ENCODE measurements at places on chromosomes 1 and 21. TPM values are rescaled to one million over a fixed set of nuclear protein-coding genes. Genes with fewer than 3 reads are reported as not detected.

SMPDL3B gene
- polyA plus RNA-seq = 6.4 TPM

EEIG2 gene
- 4.7 TPM for polyA plus RNA-seq

NBPF20 gene
- 0.63 TPM for polyA plus RNA-seq

DPYD gene
- polyA plus RNA-seq = 17.7 TPM

NEXN gene
- polyA plus RNA-seq = 7.6 TPM

OLFML3 gene
- polyA plus RNA-seq = 9.7 TPM

DNA sequence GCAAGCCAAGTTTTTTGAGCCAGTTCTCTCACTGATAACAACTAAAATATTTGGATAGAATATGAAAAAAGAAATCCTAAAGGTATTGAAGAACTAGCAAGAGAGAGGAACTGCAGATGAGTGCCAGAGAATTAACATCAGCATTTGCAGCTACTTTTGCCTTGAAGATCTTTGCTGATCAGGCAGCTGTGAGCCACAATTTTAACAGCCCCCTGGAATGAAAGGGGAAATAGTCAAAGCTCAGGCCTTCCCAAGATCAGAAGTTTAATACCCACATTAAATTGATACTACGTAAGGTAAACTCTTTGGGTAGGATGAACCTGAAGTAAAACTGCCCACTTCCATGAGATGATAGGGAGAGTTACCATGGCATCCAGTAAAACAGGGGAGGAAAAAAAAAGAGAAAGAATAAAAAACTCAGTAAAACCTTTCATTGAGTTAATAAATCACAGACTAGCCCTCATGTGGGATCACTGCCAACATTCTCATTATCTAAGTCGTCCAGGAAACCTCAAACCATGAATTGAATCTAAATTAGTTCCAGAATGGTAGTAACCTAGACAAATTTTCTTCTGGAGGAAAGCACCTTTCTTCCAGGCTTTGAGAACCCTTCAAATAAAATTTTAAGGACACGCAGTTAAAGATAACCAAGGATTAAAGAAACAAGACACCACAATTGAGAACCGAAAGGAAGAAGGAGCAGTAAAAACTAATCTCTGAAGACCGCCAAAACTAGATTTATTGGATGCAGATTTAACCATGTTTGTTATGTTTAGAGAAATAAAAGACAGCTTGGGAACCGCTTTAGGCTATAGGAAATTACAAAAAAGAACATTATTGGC is 28.3 kb downstream of the SCP2 start:
- peak; percentile 59 for DNase-seq
- no peak overlapping the region for H3K4me3 ChIP-seq
- H3K36me3 ChIP-seq = no peaks in the 10 kb centered on the region
- no peak overlapping the region for H3K27ac ChIP-seq

DNA sequence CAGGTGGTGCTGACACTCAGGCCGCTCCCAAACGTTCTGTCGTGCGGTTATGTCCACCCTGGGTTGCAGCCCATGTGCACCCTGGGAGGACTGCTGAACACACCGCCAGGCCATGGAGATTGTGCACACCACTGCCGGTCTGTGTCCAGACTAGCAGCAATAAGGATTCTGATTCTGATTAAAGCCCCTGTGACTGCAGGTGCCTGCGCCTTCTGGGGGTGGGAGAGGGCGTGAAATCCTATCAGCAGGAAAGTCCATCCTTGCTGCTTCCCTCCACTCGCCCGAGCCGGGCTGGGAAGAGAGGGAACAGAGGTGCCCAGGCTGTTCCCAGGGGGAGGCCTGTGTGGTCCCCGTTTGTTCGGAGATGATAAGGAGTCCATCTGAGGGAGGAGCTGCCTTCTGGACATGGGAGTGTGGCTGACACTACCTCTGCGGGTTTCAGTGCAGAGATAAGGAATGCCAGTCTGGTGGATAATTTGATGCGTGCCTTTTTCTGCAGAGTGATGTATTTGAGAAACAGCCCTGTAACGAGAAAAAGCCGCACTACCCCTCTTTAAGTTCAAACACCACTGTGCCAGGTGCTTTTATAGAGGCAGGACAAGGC is 41.2 kb downstream of the BACE2 start:
- H3K27me3 ChIP-seq = no peaks in the 10 kb centered on the region
- no peak for DNase-seq
- no peak overlapping the region for H3K4me3 ChIP-seq
- peaks cover 8% of the 10 kb centered on the region for H3K4me1 ChIP-seq

- H3K36me3 ChIP-seq = no peaks in the 10 kb centered on the region
- H3K27ac ChIP-seq = no peak overlapping the region
- H3K4me3 ChIP-seq = no peak overlapping the region
- peaks cover 2% of the 10 kb centered on the region for H3K4me1 ChIP-seq
- no peaks in the 10 kb centered on the region for H3K27me3 ChIP-seq
Observed at GRCh38 chr1:24911651-24912155, 18.4 kb downstream of the RUNX3 start.

DNA sequence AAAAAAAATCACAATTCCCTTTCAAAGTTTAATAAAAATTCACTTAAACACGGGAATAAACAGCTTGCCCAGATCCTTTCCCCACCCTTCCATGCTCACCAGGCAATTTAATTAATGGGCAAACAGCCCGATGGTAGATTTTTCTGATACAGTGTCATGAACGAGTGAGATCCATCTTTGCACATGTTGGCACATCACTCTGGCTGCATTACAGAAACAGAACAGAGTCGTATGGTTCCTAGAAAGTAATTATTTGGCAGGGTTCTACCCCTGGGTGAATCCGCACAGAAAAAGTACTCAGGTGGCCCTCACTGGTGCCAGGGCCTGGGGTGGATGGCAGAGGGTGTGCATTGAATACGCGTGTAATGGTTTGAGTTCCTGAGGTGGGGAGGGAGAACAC is 24.6 kb upstream of the OVAAL start:
- no peak overlapping the region for H3K27ac ChIP-seq
- DNase-seq = no peak
- H3K4me3 ChIP-seq = no peak overlapping the region
- peaks cover 3% of the 10 kb centered on the region for H3K4me1 ChIP-seq
- no peaks in the 10 kb centered on the region for H3K27me3 ChIP-seq

DNA sequence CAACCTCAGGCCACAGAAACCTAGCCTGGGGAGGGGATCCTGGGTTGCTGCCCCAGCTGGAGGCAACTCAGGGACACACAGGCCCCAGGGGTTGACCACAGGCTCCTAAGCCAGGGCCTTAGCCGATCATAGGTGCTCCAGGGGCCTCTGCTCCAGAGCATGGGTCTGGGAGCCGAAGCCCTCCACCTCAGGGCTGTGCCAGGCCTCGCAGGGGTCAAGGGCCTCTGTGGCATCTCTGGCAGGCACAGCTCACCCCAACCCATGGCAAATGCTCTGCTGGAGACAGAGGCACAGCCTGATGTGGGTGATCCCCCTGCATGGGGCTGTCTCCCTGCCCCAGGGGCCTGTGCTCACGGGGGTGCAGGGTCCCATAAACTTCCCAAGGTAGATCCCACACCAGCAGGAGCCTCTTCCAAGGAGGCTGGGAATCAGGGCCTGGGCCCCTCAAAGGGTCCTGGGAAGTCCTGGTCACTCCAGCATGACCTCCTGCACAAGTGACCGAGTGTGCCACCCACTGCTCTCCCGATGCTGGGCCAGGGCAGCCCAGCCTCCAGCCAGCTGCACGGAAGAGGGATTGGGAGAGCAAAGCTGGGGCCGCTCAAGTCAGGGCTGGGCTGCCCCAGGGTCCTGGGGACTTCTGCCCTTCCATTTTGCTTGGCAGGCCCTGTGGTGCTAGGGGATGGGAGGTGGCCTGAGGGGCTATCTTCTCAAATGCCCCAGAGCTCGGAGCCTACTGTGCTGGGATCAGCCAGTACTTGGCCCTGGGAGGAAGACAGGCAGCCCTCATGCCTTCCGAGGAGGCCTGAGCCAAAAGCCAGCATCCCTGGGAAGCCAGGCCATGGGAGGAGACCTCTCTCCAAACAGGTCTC is 22.2 kb upstream of the PRSS38 start:
- H3K4me1 ChIP-seq = peaks cover 11% of the 10 kb centered on the region
- no peaks in the 10 kb centered on the region for H3K36me3 ChIP-seq
- H3K27me3 ChIP-seq = no peaks in the 10 kb centered on the region
- no peak overlapping the region for H3K27ac ChIP-seq
- H3K4me3 ChIP-seq = no peak overlapping the region
- no peak for DNase-seq

- no peak overlapping the region for H3K4me3 ChIP-seq
- peaks cover 4% of the 10 kb centered on the region for H3K4me1 ChIP-seq
- no peak for DNase-seq
- no peaks in the 10 kb centered on the region for H3K36me3 ChIP-seq
- H3K27me3 ChIP-seq = peaks cover 4% of the 10 kb centered on the region
- H3K27ac ChIP-seq = no peak overlapping the region
Observed at GRCh38 chr1:158200527-158200926, 19.8 kb downstream of the CD1D start.

GRCh38 chr1:170735366-170736263 is 71.7 kb downstream of the PRRX1 start:
- no peak for DNase-seq
- no peaks in the 10 kb centered on the region for H3K4me1 ChIP-seq
- no peaks in the 10 kb centered on the region for H3K27me3 ChIP-seq
- no peak overlapping the region for H3K4me3 ChIP-seq
- no peak overlapping the region for H3K27ac ChIP-seq

- no peak overlapping the region for H3K27ac ChIP-seq
- H3K4me3 ChIP-seq = no peak overlapping the region
- no peaks in the 10 kb centered on the region for H3K36me3 ChIP-seq
- no peaks in the 10 kb centered on the region for H3K27me3 ChIP-seq
- H3K4me1 ChIP-seq = peaks cover 4% of the 10 kb centered on the region
- no peak for DNase-seq
Observed at GRCh38 chr1:165576536-165576935, 32.7 kb downstream of the LRRC52 start.

DNA sequence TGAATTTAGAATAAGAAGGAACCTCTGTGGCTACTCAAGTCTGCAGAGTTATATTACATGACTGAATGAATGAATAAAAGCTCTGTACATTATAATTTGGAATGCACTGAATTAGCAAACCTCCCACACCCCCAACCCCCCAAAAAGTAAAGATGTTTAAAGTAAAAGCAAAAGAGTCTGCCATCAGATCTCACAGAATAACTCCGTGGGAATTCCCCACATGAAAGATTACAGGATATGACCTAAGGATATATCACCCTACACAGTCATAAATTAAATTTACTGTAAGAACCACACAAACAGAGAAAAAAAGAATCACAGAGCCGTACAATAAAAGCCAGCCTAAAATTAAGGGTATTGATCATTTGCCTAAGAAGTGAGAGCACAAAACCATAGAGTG is 587.3 kb downstream of the PTPRC start:
- no peaks in the 10 kb centered on the region for H3K4me1 ChIP-seq
- no peaks in the 10 kb centered on the region for H3K36me3 ChIP-seq
- no peaks in the 10 kb centered on the region for H3K27me3 ChIP-seq
- H3K4me3 ChIP-seq = no peak overlapping the region

- H3K4me3 ChIP-seq = no peak overlapping the region
- no peak overlapping the region for H3K27ac ChIP-seq
- H3K4me1 ChIP-seq = peaks cover 59% of the 10 kb centered on the region
Observed at GRCh38 chr1:228799924-228800323, 64.6 kb downstream of the RHOU start.

DNA sequence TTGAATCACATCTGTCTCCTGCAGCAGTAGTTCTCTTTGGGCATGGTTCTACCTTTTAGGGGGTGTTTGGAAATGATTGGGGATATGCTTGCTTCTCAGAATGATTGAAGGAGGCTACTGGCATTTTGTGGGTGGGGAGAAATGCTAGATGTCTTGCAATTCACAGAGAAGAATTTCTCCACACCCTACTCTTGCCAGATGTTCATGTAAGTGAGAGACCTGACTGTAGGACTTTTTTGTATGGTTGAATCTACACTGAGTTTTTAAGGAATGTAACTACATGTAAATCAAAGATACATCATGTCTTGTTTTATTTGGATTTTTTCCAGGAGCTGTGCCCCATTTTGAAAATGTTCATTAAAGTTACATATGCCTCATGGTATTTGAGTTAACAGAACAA is 311.9 kb downstream of the PRDM2 start:
- no peaks in the 10 kb centered on the region for H3K27me3 ChIP-seq
- H3K27ac ChIP-seq = no peak overlapping the region
- no peak overlapping the region for H3K4me3 ChIP-seq

DNA sequence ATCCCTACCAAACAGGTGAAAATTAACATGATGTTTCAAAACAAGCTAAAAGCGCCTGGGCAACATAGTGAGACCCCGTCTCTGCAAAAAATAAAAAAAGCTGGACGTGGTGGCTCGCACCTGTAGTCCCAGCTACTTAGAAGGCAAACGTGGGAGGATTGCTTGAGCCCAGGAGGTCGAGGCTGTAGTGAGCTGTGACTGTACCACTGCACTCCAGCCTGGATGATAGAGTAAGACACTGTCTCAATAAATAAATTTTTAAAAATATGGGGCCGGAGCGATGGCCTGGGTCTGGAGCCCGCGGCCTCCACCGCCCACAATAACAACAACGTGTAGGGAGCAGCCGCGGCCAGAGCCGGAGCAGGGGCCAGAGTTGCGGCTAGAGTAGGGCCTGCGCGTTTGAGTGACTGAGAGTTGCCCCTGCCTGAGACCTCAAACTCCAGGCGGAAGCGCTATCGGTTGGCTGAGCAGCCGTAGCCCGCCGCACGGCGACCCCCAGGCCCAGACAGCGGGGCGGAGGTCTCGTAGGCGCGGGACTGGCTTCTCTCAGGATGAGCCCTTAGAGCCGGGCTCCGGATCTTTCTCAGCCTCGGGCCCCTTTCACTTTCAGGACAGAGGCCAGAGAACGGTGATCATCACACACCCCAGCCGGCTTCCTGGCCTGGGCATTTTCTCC is 41.4 kb downstream of the ZMYM1 start:
- DNase-seq = peak; percentile 23
- no peaks in the 10 kb centered on the region for H3K4me1 ChIP-seq
- no peaks in the 10 kb centered on the region for H3K36me3 ChIP-seq
- peak overlapping the region; percentile 3 for H3K4me3 ChIP-seq
- H3K27ac ChIP-seq = no peak overlapping the region

DNA sequence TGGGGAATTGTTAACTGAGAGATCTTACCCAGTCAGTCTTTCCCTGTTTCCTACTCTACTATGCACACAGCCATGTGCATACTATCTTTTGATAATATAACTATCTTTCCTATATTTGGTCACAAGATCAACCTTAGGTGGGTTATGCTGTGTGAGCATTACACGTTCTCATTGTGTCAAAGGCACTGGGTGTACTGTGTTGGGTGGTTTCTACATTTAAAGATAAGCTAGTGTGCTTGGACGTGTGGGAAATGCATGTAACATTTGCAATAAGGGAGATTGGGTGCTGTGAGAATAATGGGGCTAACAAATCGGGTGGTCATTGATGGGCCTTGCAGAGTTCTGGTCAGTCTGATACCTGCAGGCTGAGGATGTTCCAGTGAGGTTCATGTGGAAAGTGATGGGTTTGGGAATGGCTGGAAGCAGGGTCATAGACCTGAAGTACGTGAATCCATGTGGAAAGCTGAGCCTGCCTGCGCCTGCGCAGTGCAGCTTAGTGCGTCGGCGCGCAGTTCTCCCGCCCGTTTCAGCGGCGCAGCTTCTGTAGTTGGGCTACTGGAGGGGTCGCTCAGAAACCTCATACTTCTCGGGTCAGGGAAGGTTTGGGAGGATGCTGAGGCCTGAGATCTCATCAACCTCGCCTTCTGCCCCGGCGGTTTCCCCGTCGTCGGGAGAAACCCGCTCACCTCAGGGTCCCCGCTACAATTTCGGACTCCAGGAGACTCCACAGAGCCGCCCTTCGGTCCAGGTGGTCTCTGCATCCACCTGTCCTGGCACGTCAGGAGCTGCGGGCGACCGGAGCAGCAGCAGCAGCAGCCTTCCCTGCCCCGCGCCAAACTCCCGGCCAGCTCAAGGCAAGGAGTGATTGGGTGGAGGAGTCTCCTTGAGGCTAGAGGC is at the start of gene MSH4:
Gene MSH4 (plus strand): TSS at position 507 of the 897 bp plus-strand sequence. CDS start 104 bp downstream, at position 611.
- no peak for DNase-seq
- no peak within 1 kb of the TSS for H3K27ac ChIP-seq

Measured in lung (tissue), 17 donors.